ENCODE measurements at places on chromosomes 2 and 18.

GRCh38 chr2:38168710-38169480, 92.9 kb upstream of the CYP1B1 start:
- no peak for DNase-seq

GRCh38 chr2:11154016-11154922, 998 bp upstream of the SLC66A3 start:
- DNase-seq, result no peak

GRCh38 chr2:11967946-11968465, 221.6 kb downstream of the LPIN1 start:
- DNase-seq, result no peak

GRCh38 chr2:158046121-158046880, 55.4 kb upstream of the UPP2 start:
- no peak for DNase-seq

DNA sequence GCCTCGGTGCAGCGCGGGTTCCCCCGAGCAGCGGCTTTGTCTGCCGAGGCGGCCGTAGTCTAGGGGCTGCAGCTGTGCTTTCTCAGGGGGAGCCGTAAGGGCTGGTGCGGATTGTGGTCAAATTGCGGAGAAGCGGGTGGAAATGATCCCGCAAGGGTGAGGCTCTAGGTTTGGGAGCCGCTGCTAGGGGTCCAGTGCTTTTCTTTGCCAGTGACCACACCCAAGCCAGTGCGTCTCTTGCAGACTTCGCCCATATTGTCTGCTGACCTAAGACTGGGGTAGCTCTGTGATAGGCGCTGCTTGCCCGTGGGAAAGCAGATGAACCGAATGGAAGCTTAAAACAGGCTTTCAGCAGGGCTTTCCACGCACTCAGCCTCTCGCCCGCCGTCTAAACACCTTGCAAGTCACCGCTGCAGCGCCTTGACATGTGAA, 2.1 kb downstream of the DPYSL5 start:
- DNase-seq, result no peak

DNA sequence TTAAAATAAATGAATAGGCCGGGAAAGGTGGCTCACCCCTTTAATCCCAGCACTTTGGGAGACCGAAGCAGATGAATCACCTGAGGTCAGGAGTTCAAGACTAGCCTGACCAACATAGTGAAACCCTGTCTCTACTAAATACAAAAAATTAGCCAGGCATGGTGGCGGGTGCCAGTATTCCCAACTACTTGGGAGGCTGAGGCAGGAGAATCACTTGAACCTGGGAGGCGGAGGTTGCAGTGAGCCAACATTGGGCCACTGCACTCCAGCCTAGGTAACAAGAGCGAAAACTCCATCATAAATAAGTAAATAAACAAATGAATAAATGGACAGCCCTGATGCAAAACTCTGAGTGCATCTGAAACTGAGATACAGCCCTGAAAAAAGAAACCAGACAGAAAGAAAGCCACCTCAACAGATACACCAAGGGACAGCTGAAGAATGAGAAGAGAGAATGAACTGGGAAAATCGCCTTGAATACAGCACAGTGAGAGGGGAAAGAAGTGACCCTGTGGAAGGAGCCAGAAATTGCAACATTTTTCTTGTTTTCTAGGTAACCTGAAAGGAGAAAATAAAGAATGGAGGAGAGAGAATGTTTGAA, 64.4 kb downstream of the TRABD2A start:
- no peak for DNase-seq

DNA sequence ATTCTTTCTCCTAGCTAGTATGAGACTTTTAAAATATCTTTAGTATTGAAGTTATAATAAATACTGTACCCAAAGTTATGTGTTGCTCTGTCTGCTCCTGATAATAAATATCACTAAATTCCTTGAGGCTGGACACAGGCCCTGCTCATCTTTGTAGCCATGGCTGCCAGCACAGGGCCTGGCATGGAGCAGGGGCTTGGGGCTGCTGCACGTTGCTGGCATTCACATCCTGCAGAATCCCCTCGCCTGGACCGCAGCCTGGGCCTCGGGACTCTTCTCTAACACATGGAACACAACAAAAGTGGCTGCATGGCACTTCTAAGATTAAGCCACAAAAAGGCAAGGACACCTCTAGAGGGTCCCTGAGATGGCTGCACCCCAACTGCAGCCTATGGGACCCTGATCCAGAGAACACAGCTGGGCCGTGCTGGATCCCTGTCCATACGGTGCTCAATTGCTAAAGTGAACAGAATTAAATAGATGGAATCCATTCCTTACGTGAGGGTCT, 477.5 kb upstream of the MYT1L start:
- no peak for DNase-seq
